ENCODE measurements at places on chromosomes 1 and 21.
A peak's percentile ranks its signal among the peaks of the same experiment; 100 is the strongest.

DNA sequence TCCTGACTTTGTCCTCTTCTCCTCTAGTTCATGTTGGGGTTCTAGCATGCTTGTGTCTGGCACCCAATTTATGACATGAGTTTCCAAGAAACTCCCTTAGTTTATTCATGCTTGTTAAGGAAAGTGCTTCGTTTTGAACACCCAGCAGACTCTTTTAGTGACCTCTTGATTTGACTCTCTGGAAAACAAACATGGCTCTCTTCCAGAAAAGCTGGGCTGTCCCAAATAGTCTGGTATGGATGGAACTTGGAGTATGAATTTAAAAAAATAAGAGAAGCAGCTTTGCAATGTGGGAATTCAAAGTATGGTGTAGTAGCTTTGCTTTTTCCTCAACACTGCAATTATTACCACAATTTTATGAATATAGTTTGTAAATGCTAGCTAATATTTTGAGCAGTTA lies 143.4 kb upstream of the C8B start:
- DNase-seq = no peak

GRCh38 chr1:56495538-56495937 lies 83.8 kb downstream of the PLPP3 start:
- DNase-seq = no peak

DNA sequence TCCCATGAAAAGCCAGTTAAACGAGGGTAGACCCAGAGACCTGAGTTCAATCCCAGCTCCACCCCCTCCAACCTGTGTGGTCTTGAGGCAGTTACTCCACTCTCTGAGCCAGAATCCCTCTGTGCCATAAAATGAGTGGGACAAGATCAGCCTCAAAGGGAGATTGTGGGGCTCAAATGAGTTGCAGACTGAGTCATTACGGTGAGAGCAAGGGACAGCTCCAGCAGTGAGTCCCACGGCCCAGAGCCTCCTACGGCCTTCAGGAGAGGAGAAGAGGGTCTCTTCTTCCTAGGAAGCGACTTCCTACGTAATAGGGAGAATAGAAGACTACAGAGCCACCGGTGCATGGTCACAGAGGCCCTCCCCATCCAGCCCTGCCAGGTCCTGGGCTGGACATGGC lies 6.7 kb upstream of the CAMK2N1 start:
- no peak for DNase-seq

DNA sequence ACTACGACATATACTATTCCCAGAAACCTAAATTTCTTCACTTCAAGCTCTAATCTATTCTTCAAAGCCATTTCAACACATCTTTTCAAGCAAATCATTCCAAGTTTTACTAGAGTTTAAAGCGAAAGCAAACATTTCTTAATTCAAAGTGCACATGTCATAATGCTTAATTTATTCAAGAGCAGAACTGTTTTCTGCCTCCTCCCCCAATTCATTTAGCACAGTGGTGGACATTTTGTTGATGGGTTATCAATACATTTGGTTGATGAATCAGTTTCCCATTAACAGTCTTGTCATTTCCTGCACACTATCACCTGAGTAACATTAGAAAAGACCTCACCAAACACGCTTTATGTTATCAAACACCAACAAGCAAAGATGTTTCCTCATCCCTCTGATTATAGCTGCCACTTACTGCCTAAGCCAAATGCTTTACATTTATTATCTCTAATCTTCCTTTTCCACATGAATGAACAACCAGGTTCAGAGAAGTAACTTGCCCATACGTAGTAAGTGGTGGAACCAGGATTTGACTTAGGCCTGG lies 2.0 kb downstream of the SRSF4 start:
- no peak for DNase-seq

GRCh38 chr1:147648933-147649332 lies 21.4 kb downstream of the ACP6 start:
- DNase-seq = no peak

DNA sequence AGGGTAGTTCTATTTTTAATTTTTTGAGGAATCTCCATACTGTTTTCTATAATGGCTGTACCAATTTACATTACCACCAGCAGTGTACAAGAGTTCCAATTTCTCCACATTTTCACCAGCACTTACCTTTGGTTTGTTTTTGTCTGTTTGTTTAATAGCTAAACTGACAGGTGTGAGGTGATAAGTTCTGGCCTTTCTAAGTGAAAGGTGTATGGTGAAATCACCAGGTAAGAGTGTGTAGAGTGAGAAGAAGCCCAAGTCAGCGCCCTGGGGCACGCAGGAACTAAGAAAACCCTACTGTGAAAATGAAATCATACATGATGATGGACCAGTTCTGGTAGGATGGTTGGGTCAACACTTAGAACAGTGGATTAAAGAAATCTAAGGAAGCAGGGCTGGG lies 34.5 kb downstream of the BTG3 start:
- no peak for DNase-seq

DNA sequence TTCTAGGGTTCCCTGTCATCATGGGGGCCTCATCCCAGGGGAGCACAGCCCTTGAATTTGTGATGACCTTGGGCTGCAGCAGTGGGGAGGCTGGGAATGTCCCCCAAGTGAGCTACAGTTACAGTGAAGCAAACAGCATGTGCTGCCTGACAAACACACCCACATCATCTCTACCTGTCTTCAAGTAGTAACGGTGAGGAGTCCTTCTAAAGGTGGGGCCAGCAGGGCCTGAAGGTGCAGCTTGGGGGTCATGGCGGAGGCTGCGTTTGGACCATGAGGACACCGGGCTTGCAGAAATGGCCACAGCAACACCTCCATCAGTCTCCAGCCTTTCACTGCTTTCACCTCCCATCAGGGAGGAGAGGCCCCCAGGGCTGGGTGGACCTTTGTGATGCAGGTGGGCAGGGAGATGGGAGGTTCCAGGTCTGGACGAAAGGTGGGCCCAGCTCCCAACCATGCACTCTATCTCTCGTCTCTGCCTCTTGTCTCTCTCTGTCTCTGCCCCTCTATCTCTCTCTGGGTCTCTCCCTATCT lies 55.7 kb downstream of the WNT9A start:
- DNase-seq = peak; percentile 1

DNA sequence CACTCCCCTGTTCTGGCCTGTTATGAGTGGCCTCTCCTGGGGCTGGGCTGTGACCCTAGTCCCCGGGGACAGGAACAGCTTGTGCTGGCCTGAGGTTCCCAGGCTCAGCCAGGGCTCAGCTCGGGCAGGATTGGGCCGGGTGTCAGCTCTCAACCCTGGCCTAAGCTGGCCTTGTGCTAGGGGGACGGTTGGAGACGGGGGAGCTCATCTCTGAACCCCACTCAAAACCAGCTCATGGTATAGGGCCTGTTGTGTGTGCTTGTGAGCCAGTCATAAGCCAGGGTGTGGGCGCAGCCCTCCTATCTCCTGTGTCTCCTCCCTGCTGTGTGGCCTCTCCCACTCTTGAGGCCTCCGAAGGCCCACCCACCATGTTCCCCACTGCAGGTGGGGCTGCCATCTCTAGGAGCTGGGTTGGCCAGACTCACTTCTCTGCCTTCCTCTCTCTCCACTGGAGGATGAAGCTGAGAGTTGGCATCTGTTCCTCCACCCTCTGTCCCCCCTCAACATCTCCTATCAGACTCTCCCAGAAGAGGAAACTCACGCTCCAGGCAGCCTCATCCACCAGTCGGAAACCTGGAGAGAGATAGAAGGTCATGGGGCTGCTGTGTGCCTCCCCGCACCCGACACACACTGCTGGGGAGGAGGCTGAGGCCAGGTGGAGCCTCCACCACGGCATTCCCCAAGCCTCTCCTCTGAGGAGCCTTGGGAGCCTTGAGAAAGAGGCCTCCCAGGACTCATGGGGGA lies 1.4 kb downstream of the PEAR1 start:
- no peak for DNase-seq

- no peak for DNase-seq
Measured at GRCh38 chr1:7717748-7718368, 53.2 kb upstream of the VAMP3 start.

DNA sequence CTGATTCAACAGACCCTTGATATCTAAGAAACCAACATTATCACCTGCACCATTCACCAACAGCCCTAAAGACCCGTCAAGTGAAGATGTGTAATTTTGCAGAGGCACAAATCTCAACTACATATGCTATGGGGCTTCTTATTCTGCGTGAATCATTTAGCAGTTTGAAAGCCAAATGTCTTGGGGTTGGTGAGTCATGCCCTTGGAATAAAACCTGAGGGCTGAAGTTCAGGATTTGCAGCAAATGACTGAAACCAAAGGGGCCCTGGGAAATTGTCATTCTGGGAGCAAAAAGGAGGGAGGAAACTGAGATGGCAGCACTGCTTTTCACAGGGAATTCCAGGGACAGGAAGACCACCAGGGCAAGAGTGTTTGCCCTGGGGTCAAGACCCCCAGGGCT lies 79.2 kb upstream of the TNR start:
- no peak for DNase-seq

DNA sequence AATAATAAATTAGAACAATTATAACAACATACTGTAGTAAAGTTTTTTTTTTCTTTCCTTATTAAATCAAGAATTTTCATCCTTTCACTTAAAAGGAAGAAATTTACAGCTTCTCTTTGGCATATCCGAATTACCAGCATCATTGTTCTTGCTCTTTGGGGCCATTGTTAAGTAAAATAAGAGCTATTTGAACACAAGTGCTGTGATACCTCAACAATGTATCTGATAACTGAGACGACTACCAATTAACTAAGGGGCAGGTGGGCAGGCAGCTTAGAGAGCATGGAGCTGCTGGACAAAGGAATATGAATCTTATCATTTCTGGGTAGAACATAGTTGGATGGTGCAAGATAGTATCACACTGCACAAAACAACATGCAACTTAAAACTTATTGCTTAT lies 719.9 kb upstream of the TMPRSS15 start:
- DNase-seq = no peak

Measured in stimulated activated effector memory CD8-positive, alpha-beta T cell treated with anti-CD3 and anti-CD28 coated beads, Interleukin-12 subunit alpha, Interleukin-12 subunit beta, amount 100 ng/mL, for 72 hours (primary cell).